ENCODE measurements at places on chromosomes 3 and 15.

- DNase-seq, result no peak
These were observed 12.4 kb upstream of the FGF7 start for GRCh38 chr15:49410641-49411040.

- no peak for DNase-seq
These were observed 129.2 kb downstream of the NEK10 start for GRCh38 chr3:27239951-27240350.

DNA sequence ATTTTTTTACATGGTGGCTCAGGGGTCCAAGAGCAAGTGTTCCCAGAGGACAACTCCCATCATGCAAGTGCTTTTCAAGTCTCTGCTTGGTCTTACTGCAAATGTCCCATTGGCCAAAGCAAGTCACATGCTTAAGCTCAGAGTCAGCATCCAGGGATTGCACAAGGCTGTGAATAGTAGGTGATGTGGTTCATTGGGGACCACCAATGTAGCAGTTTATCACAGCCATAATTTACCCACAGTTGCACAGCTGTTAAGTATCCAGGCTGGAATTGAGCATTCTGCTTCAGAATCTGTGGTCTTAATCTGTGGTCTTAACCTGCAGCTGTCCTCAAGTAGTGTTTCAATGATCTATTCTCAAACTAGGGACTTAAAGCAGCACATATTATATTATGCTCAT is 71.4 kb upstream of the PLCL2 start:
- no peak for DNase-seq

- no peak for DNase-seq
These were observed 493.3 kb downstream of the LPP start for GRCh38 chr3:188647237-188647636.
